Stimulated activated CD8-positive, alpha-beta memory T cell treated with anti-CD3 and anti-CD28 coated beads, Interleukin-2, amount 100 ng/mL, for 1 hour (primary cell): ENCODE measurements at places on chromosomes 3 and 15.

GRCh38 chr15:58077427-58077826 lies 11.9 kb upstream of the ALDH1A2 start:
- no peak for DNase-seq

DNA sequence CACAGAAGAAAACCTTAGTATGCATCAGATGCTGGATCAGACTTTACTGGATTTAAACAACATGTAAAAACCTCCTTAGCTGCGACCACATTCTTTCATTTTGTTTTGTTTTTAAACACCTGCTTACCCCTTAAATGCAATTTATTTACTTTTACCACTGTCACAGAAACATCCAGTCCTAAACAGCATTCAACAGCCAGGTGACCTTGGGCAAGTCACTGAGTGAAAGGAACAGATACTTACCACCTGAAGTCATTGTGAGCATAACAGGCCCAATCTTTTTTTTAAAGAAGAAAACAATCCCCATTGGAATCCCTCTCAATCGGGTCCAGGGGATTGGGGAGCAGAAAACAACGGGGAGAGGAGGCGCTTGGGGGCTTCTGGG lies 390 bp downstream of the STARD5 start:
- no peak for DNase-seq

GRCh38 chr3:100873611-100874010 lies 119.6 kb downstream of the ABI3BP start:
- no peak for DNase-seq

DNA sequence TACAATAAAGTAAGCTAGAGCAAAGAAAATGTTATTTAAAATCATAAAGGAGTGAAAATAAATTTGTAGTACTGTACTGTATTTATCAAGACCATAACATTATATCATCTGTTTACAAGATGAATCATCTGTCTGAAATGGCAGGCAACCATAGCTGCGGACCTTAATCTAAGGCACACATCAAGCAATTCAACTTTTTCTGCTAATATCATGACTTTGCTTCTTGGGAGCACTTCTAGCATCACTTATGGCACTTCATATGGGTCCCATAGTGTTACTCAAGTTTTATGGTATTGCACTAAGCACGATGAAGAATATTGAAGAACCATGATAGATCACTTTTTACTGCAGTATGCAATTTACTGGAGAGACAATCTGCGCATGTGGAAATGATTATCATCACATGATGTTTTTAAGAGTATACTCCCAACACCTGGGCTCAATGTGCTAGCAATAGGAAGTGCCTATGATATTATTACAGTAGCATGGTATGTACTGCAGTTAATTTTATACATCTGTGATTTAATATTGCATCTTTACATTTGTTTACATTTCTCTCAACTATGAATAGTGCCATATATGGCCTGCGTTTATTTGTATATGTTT lies 137.7 kb upstream of the NECTIN3 start:
- no peak for DNase-seq

- no peak for DNase-seq
These were observed 103.8 kb downstream of the LINGO1 start for GRCh38 chr15:77528968-77529319.

DNA sequence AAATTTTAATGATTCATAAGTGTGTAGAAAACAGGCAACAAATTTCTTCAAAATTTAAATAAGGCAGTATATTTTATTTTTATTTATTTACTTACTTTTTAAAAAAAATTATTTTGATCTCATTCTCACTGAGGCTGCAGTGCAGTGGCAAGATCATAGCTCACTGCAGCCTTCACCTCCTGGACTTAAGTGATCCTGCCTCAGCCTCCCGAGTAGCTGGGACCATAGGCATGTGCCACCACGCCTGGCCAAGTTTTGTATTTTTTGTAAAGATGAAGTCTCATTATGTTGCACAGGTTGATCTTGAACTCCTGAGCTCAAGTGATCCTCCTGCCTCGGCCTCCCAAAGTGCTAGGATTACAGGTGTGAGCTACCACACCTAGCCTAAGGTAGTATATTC lies 61.2 kb upstream of the XRN1 start:
- DNase-seq = no peak

GRCh38 chr3:189119950-189120349 lies 51.8 kb upstream of the TPRG1 start:
- no peak for DNase-seq

- DNase-seq = no peak
These were observed 8.4 kb downstream of the TMOD3 start for GRCh38 chr15:51837792-51838251.

DNA sequence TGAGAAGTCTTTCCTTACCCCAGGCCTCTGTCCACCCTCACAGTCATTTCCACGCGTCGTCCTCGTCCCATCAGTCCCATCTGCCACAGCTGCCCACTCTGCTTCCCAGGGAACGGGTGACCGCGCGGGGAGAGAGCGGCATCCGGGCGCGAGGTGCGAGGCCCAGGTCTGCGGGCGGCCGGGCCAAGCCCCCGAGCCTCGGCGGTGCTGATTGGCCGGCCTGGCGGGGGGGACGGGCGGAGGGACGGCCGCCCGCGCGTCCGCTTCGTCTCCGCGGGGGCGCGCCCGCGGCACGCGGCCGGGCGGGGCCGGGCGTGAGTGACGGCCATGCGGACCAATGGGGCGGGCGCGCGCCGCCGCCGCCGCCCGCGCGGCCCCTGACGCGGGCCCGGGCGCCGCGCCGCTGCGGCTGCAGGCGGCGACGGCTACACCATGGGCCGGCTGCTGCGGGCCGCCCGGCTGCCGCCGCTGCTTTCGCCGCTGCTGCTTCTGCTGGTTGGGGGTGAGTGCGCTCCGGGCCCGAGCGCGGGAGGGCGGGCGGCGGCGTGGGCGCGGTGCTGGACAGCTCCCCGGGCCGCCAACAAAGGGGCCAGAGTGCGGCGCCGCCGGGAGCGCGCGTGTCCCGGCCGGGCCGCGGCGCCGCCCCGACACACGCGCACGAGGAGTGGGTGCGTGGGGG lies at the start of gene PODXL2:
Gene PODXL2, plus strand, starts transcription at position 398 of the 679 bp plus-strand sequence. Its CDS starts 35 bp downstream, at position 433.
- DNase-seq = no peak

GRCh38 chr15:70269311-70269911 lies 171.7 kb upstream of the TLE3 start:
- no peak for DNase-seq

DNA sequence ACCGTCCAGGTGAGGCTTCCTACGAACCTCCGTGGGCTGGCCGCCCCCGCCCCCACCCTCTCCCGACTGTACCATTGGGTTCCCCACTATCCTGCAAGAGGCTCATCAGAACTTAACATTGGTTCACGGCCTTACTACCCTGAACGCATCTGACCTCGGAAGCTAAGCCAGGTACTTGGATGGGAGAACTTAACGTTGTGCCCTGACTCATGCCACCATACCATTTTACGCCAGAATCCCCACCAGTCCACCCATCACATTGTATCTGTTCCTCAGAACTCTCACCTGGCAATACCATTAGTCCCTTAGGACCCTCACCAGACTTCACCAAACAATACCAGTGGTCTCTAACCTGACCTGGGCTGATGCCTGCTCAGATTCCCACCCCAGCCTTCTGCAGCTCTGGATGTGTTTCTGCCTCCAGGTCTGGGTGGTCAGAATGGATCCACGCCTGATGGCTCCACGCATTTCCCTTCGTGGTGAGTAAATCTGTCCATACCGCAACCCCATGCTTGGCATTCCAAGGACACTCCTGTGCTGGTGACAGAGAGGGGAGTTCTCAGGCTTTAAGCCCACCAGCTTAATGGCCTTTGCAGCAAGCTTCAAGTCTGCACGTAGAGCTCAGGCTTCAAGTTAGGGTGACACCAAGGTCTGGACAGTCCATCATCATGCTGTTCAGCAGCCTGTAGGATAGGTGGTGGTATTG lies 562 bp downstream of the TCTA start:
- no peak for DNase-seq

GRCh38 chr3:151976211-151977050 lies 103.0 kb downstream of the SUCNR1 start:
- DNase-seq = no peak

- DNase-seq = no peak
These were observed 29.4 kb upstream of the ATP8B4 start for GRCh38 chr15:50148362-50148963.

GRCh38 chr15:57647071-57647790 lies 55.5 kb downstream of the MYZAP start:
- DNase-seq = no peak

- no peak for DNase-seq
These were observed 15.0 kb upstream of the TM6SF1 start for GRCh38 chr15:83092309-83092976.

- DNase-seq = no peak
These were observed 5.6 kb downstream of the TERC start for GRCh38 chr3:169759256-169759655.

DNA sequence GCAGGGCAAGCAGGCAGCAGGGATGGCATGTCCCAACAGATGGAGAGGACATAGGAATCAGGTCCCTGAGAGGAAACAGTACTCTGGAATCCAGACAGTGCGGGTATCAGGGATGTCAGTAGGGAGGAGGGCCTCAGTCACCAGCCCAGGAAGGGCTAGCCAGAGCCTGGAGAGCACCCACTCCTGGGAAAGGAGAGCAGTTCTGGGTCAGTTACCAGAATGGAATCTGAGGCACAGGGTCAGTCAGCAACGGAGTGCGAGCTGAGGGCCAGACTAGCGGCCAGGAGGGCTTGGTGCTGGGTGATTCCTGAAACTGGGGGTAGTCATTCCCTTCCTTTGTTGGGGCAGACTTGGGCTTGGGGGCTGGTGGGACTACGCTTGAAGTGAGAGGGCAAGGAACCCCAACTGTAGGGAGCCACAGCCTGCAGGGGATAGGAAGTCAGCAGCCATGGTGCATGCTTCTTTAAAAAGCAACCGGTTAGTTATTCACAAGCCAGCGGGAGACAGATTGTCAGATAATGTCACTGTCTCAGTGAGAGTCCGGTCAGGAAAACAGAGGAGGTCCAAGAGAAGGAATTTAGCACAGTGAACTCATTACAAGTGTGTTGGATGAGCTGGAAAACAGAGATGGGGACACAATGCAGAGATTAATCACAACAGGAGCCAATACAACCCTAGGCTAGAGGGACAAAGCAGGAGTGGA lies 27.9 kb downstream of the PLA1A start:
- no peak for DNase-seq

DNA sequence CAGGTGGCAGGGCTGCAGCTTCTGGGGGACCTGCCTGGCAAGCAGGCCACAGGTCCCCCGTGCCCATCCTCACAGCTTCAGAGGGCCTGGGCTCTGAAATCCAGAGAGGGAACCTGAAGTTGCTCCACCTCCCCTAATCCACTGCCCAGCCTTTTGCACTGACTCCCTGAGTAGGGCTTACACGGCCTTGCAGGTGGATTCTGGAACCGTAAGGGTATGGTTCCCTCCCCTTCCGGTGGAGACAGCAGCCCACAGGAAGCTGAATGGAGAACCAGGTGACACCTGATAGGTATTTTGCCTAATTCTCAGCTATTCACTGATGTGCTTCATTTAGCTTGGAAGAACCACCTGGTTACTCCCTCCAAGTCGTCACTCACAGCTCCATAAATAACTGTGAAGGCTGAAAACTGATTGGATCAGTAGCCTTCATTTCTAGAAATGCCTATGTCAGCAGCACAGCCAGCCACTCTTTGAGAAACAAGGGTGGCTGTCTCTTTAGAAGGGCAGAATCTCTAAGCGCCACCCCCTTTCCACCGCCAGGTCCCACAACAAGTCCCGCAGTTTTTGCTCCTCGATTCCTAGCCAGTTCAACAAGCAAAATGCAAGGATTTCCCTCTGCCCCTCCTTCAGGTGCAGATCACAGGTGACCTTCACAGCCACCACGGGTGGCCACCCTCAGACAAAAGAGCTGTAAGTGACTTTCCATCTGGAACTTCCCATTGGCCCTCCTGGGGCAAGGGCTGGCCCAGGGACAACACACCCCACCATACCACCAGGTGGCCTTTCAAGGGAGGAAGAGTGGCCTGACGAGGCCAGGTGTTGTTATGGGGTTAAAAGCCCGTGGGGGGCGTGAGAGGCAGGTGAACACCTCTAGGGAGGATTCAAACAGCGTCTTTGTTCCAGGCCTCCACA lies 112.9 kb downstream of the SEC22A start:
- no peak for DNase-seq

- DNase-seq = no peak
These were observed 411.5 kb upstream of the MCTP2 start for GRCh38 chr15:93819826-93820225.

DNA sequence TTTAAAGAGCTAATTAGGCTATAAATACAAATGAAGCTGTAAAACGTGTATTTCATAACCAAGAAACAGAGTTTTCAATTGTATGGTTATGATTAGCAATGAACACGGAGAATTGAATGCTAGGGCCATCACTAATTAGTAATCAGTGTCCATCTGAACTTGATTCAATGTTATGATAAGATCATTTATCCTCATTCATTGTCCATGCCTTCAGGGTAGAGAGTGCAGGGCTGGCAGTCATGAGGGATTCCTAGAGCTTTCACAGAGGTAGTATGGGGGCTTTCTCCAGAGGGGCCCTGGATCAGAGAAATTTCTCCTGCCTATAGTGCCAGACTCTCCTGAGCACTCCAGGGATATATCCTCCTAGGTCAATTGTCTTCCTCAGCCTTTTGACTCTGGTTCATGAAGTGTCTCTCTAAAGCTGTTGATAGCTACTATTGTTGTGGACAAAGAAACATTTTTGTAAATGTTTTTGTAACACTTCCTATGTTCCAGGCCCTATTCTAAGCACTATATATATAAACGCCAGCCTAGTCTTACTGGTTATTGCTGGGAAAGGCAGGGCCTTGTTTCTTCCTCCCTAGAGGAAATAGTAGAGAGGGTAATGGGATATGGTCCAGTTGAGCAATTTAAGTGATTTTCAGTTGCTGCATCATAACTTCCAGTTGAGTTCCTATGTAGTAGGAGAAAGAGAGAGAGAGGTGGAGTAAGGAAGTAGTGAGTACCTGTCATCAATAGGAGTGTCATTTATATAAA lies 249.0 kb downstream of the NFKBIZ start:
- no peak for DNase-seq

GRCh38 chr3:143084856-143085731 lies 34.5 kb upstream of the CHST2 start:
- no peak for DNase-seq

DNA sequence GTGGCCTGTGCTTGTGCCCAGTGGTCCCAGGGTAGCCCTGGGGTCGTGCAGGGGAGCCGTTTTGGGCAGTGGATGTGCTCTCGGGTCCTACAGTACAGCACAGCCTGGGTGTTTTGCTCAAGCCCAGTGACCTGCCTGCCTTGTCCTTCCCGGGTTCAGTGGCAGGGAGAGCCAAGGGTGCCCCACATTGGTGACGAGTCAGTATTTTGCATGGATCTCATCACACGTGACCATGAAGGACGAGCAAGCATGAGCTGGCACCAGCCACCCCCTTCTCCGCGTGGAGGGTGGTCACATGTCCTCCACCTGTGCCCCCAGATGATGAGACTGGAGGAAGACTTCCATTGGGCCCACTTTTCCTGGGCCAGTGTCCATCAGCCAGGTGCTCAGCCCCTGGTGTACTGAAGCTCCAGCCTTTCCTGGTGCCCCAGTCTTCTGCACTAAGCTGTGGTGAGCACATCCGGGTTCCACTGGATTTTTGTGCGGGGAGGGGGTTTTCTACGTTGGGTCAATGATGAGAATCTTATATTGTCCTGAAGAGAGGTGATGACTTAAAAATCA lies 197.5 kb downstream of the UBE3A start:
- DNase-seq = no peak
